Endothelial cell of coronary artery (primary cell): ENCODE measurements at places on chromosomes 3 and 15. TPM values are rescaled to one million over a fixed set of nuclear protein-coding genes. Genes with fewer than 3 reads are reported as not detected.

Gene CCK
- total RNA-seq = not detected in 2 replicates

Gene CAMP
- not detected in 2 replicates for total RNA-seq

Gene CCR8
- not detected in 2 replicates for total RNA-seq

Gene ACOX2
- 2.8 and 4.0 TPM in 2 replicates for total RNA-seq

Gene CKMT1A
- not detected in 2 replicates for total RNA-seq

Gene UBAP1L
- total RNA-seq = 0.90 and 1.9 TPM in 2 replicates

Gene ALDH1A3
- 81.3 and 82.6 TPM in 2 replicates for total RNA-seq

Gene EBLN2
- total RNA-seq = 4.4 and 7.2 TPM in 2 replicates
